Omental fat pad (tissue), 4 donors: ENCODE measurements at places on chromosomes 2 and 18. TPM values are rescaled to one million over a fixed set of nuclear protein-coding genes. Genes with fewer than 3 reads are reported as not detected.

Gene FEV
- total RNA-seq: not detected

Gene C2orf66
- total RNA-seq: 0.38 TPM

Gene MPP4
- not detected for total RNA-seq

Gene PJVK
- 2.4 TPM for total RNA-seq

Gene INHBB
- 6.7 TPM for total RNA-seq

GRCh38 chr18:79588636-79589481 lies 90.7 kb upstream of the CTDP1 start:
- DNase-seq: peak; percentile 54

GRCh38 chr2:189192766-189193165 lies 13.2 kb upstream of the COL5A2 start:
- no peak for DNase-seq

GRCh38 chr2:120797421-120798221 lies 62.0 kb downstream of the GLI2 start:
- no peak for DNase-seq

DNA sequence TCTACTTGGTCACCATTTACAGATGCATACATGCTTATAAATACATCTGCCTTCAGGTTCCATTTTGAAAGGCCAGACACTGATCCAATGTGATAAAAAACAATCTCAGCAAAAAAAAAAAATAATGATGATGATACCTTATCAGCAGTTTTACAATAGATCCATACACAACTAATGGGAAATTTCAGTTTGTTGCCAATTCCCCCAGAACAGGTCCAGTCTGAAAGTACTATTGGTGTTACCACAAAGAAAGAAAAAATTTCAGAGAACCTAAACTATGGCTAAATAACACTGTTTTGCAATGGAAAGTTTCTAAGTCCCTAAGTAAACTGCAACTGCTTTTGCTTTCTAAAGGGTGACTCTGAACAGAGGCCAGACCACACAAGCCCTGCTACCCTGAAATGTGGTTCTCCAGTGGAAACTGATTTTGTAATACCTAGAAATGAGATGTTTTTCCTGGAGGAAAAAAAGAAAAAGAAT lies 54.1 kb downstream of the LPIN2 start:
- no peak for DNase-seq

GRCh38 chr2:158695305-158695704 lies 99.8 kb upstream of the DAPL1 start:
- no peak for DNase-seq

DNA sequence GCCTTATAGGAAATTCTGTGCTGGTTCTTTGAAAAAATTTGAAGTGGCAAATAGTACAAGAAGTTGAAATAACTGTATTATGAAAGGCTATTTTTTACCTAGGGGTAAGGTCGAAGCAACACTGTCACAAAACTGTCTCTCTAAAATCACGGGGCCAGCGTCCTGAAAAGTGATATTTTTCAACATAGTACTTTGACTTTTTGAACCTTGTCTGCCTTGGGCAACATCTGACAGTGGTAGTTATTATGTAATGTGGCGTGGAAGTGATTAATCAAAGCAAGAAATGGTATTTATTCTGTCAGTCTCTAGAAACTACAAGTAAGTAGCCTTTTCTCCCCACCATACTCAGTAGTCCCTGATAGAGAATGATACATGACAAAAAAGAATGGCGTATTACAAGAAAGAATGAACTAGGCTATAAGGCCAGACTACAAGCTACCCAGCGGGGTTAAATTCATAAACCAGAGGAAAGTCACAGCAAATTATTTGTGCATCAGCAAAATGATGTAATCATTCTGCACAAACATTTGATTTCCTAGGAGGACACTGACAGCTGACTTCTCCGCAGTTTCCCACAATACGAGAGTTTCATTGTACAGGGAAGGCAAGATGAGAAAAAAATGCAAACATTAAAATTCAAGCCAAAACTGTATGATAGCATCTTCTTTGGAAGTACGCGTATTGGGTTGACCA lies 9.8 kb downstream of the GEN1 start:
- DNase-seq: no peak

DNA sequence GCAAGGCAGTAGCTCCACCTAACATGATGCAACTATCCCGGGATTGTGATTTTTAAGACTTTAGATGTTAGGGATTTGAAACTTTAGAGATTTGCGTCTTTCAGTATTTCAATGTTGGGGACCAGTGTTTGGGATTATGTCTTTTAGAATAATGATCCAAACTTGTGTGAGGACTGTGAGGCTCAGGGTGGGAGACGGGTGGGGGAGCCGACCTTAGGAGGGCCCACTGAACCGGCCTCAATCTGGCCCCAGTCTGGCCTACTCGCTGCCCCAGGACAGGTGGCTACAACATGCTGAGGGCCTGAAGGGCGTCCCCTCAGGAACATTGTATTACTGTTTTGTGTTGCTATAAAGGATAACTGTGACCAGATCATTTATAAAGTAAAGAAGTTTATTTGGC lies 10.7 kb downstream of the AMER3 start:
- DNase-seq: no peak

- DNase-seq: no peak
These were observed 38.1 kb upstream of the ARHGEF4 start for GRCh38 chr2:130798472-130799218.

DNA sequence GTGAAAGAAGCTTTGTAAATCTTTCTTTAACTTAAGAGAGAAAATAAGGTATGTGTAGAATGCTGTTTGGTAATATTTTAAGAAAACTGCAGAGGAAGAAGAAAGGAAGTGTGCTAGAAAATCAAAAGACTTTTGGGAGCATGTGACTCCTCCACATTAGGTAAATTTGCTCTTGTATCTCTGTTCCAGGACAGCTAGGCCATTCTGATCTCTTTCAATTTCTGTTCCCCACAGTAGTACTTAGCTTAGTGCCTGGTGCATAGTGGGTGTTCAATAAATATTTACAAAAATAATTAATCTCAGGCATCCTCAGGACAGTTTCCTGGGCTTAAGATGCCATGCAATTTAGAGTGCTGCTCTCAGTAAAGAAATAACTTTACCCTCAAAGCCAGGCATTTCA lies 105.0 kb downstream of the GPD2 start:
- no peak for DNase-seq

DNA sequence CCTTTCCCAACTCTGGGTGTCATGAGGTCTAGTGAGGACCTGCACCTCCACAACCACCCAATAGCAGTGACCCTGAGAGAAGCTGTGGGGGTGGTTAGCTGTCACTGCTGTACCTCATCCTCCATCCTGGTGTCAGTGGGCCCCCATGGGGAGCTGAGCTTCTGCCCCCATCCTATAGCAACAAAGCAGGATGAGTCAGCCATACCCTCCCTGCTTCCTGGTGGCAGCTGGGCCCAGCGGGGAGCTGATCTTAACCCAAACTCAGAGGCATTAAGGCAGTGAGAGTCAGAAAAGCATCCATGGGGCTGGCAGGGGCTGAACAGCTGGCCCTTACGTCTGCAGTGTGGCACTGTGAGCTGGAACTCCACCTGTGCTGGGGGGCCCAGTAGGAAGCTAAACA lies 247.8 kb upstream of the HDAC4 start:
- DNase-seq: no peak

DNA sequence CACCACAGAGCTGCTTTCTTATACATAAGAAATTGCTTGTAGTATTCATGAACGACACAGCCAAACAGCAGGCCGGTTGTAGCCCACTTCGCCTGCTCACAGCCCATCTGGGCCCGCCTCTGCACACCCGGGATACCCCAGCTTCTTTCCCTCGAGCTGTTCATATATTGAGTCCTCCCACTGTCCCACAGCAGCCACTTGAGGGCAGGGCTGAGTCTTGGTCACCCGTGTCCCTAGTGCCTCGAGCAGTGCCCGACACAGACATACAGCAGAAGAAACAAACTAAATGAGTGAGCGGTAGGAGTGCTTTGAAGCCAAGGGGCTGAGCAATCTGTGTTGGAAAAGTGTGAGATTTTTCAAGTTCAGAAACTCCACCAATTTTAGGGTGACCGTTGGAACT lies 251.4 kb downstream of the KLHL29 start:
- no peak for DNase-seq
